ENCODE measurements at places on chromosomes 6 and 20.

- no peak for DNase-seq
Observed at GRCh38 chr20:64058536-64058935, 4.5 kb upstream of the TCEA2 start.

DNA sequence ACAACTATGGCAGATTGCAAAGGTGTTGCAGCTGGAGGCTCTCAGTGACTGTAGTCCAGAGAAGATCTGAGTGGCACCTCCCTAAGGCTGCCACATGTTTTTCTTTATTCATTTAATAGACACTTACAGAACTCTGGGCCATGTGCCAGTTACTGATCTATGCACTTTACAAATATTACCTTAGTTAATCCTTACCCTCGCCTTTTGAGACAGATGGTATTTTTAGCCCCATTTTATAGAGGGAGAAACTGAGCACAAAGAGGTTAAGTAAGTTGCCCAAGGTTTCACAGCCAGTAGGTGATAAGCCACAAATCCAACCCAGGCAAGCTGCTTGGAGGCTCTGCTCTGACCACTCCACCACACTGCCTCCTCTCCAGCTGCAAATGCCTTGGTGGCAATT, 6.5 kb upstream of the SCRT2 start:
- no peak for DNase-seq

DNA sequence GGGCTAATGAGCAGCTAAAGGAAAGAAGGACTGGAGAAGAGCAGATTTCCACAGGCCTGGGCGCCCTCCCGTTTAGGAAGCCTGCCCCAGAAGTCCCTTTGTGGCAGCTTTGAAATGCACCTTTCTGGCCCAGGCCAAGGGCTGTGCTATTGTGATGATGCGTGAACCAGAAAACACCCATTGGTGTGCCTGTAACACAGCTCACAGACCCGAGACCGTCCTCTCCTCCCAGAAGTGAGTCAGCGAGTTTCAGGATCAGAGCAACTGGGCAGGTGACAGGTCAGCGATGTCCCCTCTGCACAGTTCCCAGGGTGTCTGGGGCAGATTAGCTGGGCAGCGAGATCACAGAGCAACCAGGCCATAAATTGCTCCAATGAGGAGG, 71.9 kb upstream of the SULF2 start:
- no peak for DNase-seq

DNA sequence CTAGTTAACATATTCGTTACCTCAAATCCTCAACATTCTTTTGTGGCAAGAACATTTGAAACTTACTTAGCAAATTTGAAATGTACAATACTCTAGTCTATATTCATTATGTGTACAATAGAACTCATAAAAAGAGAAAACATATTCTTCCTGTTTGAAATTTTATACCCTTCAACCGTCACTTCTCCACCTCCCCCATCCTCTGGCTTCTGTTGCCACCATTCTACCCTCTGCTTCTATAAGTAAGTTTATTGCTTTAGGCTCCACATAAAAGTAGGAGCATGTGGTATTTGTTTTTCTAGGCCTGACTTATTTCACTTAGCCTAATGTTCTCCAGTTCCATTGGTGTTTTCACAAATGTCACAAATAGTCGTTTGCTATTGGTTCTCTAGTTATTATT, 205.3 kb downstream of the TENT5A start:
- no peak for DNase-seq

DNA sequence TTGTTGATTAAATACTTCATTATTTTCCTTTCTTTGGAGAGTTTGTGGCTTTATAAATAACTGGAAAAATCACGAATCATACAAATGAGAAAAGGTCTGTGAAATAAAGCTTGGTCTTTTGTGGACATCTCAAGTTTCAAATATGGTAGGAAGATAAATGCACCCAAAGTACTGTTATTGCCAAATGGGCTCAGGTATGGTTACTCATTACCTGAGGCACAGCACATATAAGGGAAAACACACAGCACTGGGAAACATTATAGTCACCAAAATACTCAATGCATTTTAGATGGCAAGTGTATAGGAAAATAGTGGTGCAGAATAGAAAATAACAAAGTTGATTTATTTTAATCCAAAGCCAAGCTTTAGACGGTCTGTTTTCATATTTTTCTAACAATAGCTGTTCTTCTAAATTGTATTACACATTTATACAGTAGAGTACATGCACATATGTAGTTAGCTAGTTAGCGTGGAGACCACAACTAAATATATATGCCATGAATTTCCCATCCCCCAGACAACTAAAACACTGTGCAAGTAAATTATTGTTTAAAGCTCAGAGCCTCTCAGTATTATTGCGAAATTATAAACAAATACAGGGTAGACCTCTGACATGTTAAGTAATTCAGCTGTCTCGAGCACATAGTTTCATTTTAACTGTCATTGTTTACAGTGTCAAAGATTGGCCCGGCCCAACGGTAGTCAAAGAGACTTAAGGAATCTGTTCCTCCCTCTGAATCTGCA, 336.0 kb downstream of the SYNE1 start:
- DNase-seq, result no peak
